Stimulated activated CD8-positive, alpha-beta memory T cell treated with anti-CD3 and anti-CD28 coated beads, Interleukin-7, amount 100 ng/mL, for 24 hours (primary cell): ENCODE measurements at places on chromosomes 11 and 22.

GRCh38 chr11:28759311-28759710 is 651.1 kb downstream of the METTL15 start:
- no peak for DNase-seq

DNA sequence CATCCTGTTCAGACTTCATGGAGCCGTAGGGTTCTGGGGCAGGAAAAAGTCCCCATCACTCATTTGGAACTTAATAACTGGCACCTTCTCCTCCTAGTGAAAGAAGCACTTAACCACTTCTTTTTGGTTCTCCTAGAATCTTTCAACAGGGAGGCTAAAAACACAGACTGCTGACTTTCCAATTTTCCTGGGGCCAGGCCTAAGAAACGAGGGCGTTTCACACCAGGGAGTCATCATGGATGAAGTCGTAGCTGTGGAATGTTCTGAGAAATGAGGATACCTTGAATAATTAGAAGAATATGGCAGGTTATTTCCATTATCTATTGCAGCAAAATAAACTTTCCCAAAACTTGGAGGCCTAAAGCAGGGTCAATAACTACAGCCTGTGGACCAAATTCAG is 26.0 kb upstream of the API5 start:
- no peak for DNase-seq

GRCh38 chr11:126619516-126619915 is 264.0 kb downstream of the ST3GAL4 start:
- no peak for DNase-seq

DNA sequence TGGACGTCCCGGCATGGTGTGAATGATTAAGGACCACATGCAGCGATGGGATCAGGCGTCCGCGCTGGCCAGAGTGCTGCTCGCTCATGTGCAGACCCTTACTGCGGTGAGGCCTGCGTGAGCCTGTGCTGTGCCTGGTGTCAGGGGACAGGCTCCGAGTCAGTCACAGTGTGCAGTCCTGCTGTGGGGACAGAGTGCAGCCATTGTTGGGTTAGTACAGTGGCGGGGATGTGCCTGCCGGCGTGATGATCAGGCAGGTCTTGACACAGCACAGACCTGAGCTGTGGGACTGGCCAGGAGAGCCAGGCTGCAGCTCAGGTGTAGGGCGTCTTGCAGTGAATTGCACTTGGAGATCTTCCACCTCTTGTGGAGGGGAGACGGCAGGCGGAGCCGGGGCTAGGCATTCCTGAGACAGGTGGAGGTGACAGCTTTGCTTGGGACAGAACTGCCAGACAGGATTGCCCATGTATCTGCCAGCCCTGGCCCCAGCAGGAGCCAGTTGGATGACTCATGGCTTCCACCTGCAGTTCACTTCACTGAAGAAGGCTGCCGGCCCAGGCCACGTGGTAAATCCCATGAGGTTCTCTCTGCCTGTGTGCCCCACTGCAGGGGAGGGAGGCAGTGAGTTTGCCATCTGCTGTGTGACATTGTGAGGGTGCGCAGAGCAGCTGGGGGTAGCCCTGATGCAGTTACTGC is 17.3 kb downstream of the TRMU start:
- no peak for DNase-seq

DNA sequence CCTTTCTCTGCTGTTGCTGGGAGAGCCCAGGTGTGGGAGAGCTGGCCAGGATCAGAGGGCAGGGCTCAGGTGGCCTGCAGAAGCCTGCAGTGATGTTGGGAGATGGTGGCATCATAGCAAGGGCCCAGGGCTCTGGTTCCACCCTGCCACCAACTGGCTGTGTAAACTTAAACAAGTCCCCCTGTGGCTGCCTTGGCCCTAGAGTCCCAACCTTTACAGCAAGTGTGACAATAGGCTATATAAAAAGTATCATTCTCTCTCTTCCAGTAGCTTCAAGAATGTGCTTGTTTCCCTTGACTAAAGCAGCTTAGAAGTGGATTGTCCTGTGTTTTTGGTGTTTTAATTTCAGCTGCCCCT is 201.8 kb upstream of the E2F8 start:
- no peak for DNase-seq

GRCh38 chr11:106077609-106078455 is at the start of gene AASDHPPT:
Gene AASDHPPT (plus strand): TSS chr11:106077662. CDS start chr11:106077711, 49 bp downstream.
- DNase-seq, result no peak

- no peak for DNase-seq
Measured at GRCh38 chr11:75850787-75851186, 35.8 kb downstream of the UVRAG start.

DNA sequence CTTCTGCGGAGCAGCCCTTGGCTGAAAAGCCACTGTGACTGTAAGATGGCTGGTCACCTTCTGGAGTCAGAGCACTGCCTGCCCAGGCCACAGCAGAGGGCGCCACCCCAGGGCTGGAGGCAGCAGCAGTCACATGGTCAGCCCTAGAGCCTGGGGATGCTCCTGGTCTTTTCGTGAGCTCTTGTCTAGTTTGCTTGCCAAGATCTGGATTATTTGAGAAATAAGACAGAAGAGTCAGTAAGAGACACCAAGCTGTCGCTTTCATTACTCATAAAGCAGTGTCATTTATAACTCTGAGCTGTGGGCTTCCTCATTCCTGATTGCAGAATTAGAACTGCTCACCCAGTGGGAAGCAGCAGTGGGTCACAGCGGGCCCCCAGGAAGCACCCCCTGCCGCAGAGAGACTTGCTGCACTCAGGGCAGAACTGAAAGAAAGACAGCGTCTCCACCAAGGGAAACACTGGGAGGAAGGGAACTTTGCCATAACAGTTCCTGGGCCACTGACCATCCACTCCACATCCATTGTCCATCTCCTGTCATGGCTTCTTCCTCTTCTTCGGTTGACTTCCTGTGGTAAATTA is 56.7 kb downstream of the PPP6R2 start:
- no peak for DNase-seq

DNA sequence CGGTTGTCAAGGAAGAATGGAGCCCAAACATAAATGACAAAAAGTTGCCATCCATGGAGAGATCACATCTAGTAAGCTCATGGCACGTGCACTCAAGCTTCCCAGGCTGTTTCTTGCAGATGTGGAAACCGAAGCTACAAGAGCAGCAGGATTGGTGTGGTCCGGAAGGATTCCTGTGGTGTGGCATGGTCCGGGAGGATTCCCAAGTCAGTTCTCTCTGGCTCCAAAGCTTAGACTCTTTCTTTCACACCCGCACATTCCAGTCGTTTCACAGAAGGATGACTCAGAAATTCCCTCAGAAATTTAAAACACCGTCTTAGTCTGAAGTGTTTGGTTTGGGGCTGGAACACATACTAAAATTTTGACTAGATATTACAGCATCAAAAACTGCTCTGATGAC is 78.0 kb upstream of the DRD2 start:
- DNase-seq, result no peak

DNA sequence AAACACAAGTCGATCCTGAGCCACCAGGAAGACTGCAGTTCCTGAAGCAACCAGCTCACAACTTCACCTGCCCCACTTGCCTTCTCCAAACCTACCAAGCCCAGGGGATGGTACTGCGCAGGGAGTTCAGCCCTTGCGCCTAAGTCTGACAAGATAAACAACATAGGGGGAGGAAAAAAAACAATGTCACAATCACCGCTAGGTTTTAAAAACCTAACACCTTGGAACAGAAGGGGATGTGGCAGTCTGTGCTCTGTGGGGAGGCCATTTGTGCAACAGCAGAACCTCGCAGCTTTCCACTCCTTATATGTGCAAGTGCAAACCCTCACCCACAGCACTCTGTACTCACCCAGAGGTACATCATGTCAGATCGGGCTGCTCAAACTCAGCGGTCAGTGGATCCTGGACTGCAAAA is 134.2 kb downstream of the RBFOX2 start:
- DNase-seq, result no peak

DNA sequence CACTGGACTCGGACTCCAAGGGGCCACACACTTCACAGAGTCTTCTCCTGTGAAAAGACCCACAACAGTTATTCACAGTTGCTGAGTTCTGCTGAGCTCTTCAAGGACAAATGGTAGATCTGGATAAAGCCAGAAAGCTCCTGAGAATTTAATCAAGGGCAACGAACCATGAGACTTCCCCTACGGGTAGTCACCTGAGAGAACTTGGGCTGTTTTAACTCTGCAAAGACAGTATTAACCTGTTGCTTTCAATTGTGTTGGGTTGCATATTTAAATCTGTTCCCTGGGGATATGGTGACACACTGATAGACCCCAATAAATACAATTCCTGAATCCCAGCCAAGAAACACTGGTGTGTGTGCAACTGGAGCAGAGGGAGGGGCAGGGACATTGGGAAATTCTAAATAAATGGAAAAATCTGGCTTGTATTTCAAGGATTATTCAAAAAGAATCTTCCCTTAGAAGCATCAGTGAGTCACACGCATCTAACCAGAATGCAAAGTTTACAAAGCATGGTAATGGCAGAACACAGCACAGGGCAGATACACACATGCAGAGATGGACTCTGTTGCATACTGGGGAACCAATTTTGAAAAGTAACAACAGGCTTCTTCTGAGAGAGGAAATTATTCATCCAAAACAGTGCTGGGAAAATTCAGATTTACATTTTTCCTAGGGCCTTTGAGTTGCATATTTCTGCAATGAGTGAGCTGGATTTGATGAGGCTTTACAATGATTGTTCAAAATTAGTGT is 4.0 kb downstream of the KCNJ1 start:
- DNase-seq, result no peak

DNA sequence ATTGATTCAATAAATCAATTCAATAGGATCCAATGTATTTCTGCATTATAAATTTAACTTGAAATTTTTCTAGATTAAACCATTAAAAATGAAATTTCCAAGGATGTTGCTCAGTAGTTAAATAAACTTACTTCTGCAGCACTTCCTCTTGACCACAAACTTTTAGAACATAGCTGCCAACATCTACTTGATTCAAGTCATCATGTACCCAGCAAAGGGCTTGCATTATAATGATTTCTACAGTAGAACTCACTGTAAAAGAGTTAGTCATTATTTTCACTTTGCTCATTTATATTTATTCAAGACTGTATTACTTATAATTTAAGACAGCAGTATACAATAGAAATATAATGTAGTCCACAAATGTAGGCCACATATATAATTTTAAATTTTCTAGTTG is 59.2 kb downstream of the PIK3C2A start:
- no peak for DNase-seq

- no peak for DNase-seq
Measured at GRCh38 chr11:33396361-33396760, 139.2 kb downstream of the HIPK3 start.

GRCh38 chr22:37664249-37665101 is 6.0 kb downstream of the PDXP start:
- DNase-seq, result no peak

- no peak for DNase-seq
Measured at GRCh38 chr11:1750481-1750839, at the start of gene IFITM10. Gene IFITM10 (minus strand): TSS chr11:1750595. CDS start chr11:1750442, 153 bp downstream.
